ENCODE measurements at places on chromosomes 13 and 19.

DNA sequence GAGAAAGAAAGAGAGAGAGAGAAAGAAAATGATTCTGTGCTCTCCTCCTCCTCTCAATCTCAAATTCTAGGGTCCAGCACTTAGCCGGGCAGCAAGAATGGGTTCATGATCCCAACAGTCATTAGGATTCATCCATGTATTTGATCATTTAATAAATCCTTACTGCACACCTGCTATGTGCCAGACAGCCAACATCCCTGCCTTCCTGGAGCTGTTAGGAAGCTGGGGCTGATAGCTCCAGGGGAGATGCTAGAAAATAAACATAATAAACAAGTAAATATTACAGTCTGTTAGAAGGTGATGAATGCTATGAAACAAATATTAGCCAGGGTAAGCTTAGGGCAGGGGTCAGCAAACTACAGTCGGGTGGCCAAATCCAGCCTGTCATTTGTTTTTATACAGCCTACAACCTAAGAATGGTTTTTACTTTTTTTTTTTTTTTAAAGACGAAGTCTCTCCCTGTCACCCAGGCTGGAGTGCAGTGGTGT is 9.9 kb upstream of the ACP7 start:
- no peak for DNase-seq

DNA sequence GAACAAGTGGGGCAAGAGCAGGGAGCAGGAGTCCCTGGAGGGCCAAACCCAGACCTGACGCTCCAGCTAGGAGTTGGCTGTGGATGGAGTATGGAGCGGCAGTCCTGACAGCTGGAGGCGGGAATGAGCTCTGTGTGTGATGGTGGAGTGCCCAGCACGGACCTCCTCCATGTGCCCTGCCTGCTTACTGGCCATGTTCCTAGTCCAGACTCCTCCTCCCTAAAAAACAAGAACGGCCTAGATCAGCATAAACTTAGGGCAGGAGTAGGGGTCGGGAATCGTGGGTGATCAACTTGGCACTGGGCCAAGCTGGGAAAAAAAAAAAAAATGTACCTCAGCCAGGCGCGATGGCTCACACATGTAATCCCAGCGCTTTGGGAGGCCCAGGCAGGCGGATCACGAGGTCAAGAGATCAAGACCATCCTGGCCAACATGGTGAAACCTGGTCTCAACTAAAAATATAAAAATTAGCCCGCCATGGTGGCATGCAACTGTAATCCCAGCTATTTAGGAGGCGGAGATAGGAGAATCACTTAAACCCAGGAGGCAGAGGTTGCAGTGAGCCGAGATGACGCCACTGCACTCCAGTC is 29.5 kb downstream of the LTBP4 start:
- no peak for DNase-seq

GRCh38 chr19:33795370-33796163 is 1.1 kb upstream of the KCTD15 start:
- no peak for DNase-seq

DNA sequence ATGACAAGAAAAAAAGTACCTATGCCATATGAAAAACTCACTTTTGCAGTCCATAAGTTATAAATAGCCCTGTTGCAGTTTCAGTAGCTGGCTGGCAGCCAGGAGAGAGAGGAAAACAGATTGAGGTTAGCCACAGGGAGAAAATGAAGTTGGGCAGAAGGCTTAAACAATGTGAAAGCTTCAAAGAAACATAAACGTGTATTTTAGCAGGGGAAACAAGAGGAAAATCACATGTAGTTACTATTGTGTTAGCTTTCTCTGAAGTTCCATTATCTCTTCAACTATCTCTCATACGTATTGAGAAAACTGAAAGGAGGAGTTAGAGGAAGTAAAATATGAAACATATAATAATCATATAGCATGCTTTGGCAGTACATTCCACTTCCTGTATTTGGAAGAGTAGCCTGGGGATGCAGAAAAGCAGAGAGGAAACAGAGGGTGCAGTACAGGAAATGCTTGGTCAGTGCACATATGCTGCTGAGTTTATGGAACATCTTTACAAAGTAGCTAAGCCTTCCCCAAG is 1551.1 kb downstream of the EFNB2 start:
- no peak for DNase-seq

DNA sequence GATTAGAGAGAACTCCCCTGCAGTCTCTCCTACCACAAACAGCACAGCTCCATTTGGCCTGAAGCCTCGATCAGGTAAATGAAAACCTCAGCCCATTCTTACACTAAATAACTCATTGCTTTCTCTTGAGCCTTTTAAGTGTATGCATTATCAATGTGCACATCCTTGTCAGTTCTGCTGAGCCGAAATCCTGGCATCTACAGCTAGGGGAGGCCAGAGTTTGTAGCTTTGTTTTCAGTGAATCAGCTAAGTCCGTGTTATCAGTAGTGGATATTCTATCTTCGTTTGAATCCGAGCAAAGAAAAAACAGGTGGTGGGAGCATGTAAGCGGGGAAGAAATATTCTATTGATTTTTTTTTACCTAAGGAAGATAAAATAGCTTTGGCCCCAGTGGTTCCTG is 84.4 kb downstream of the ESD start:
- no peak for DNase-seq

GRCh38 chr19:7395360-7396066 is 46.8 kb downstream of the ARHGEF18 start:
- no peak for DNase-seq

DNA sequence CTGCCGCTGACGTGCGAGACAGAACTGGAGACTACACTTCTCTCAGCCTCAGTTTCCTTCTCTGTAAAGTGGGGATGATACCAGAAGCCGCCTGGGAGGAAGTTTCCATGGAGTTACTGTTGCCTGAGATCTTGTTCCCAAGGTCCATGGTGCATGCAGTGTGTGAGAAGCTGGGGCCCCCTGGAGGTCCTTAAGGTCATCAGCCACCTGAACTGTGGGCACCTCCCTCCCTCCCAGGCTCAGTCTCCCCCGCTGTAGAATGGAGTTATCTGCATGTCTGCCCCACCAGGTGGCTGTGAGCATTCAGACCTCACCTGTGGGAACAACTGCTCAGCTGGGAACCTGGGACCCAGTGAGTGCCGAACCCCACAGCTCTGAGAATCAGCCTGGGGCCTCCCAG is 2.7 kb downstream of the CRX start:
- DNase-seq, result no peak

- DNase-seq, result no peak
These were observed 11.6 kb downstream of the NFILZ start for GRCh38 chr19:8641908-8642547.

DNA sequence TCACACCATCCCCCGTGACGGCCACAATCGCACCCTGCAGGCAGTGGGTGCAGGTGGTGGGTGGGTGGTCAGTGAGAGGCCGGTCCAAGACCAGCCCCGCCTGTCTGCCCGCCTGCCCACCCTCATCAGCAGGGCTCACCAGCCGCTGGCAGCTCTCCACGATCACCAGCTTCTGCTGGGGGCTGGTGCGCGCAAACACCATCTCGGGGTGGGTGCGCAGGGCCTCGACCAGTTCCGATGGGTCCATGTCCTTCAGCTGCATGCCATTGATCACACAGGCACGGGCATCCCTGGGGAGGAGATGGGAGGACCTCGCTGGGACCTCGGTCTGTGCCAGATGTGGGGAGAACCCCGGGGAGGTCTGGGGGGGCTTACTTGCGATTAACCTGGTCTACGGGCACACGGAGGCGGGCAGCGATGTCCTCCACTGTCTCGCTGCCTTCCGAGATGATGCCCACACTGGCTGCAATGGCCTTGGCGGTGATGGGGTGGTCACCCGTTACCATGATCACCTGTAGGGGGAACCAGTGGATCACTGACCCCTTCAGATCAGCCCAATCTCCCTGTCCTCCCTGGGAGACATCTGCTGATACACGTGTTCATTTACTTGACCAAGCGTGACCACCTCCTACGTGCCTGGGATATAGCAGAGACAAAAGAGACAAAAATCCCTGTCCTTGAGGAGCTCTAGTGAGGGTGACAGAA is 8.0 kb downstream of the ATP4A start:
- no peak for DNase-seq

- no peak for DNase-seq
These were observed 290.7 kb downstream of the SPRY2 start for GRCh38 chr13:80050252-80050651.

DNA sequence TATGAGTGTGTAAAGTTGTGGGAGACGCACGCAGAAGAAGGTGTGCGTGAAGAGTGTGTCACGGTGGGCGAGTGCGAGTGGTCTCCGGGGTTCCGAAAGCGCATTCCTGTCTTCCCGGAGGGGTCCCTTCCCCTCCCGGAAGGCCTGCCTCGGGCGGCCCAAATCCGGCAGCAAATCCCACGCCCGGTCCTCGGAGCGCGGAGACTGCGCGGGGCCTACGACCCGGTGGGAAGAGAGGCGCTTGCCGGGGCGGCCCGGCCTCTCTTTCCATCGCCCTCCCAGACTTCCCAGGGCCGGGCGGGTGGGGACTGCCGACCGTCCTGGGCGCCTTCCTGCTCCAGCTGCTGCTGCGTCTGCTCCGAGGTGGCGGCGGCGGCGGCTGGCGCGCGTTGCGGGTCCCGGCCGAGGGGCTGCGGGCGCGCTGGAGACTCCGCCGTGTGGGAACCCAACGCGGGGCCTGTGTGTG is 2.1 kb downstream of the ZIC5 start:
- no peak for DNase-seq

GRCh38 chr19:29540114-29540513 is 14.3 kb downstream of the VSTM2B start:
- no peak for DNase-seq

DNA sequence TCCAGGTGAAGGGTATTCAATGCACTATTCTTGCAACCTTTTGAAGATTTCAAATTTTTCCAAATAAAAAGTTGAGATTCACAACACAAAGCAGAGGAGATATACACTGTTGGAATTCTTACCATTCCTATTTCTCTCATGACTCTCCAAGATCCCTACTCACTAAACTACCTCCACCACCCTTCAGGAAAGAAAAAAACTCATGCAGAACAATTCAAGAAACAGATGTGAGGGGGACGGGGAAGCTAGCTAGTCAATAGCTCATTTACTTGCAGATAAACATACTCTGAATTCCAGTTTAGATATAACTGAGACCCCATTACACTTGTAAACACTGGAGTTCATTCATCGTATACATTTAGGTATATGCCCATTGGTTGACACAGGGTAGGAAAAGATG is 90.0 kb upstream of the SERP2 start:
- no peak for DNase-seq

Measured in activated CD4-positive, CD25-positive, alpha-beta regulatory T cell treated with anti-CD3 and anti-CD28 coated beads, Interleukin-2, amount 50 U/mL, for 16 hours (primary cell).